Fibroblast of skin of left quadriceps (primary cell): ENCODE measurements at places on chromosomes 5 and 9.

DNA sequence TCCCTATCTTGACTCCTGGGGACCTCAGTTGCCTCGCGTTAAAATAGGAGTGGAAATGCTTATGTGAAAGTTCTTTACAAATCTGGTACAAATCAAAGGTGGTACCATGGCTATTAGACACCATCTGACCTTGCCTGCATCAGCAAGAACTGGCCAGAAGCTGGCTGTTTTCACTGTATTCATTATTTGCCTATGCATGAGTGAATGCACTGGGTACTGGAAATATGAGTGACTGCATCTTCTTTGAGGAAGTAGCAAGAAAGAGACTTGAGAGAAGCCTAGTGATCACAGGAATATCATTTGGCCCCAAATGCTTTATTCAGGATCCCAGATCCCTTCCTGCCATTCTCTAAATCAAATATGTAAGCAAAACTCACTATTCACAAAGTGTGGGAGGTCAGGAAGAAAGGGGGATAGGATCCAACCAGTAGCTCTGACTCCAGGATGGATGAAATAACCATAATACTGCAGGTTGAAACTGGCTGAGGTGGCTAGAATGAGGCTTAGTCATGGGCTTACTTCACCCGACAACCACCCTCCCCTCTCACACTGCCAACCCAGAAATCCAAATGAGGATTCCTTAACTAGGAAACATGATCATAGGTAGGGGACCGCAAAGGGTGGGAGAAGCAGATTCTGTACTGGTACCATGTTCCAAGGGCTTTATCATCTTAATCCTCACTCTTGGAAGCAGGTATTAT, 56.7 kb downstream of the FAM114A2 start:
- no peak for DNase-seq

- DNase-seq: no peak
These were observed 407.1 kb upstream of the DMAC1 start for GRCh38 chr9:8206720-8207119.

DNA sequence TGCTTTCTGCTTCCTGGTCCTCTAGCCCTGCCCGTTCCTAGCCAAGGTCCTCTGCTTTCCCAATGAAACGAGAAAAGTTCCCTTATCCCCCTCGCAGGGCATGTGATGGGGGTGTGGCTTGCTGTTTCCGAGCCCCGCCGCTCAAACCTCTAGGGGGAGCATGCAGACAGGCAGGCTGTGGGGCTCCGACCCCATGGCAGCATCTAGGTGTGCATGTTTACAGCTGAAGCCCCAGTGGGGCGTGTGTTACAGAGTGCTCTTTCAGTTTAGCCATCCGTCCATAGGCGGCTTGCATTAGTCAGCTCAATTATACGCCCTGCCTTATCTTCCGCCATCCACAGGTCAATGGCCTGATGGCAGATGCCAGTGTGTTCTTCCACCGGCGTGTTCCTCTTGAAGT, 48.3 kb upstream of the SPATA31E1 start:
- no peak for DNase-seq

DNA sequence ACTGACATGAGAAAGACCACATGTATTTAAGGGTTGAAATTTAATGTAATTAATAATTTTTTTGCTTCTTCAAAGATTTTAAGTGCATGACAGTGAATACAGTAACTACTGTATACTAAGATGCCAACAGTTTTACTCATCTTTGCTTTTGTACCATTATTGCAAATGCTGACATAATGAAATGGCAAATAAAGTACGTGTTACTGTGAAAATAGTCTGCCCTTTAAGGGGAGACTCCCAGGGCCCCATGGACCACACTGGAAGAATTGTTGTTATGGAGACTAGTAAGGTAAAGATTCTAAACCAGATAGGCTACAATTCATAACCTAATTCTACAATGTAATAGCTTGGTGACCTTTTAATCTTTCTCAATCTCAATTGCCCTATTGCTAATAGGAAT, 84.7 kb downstream of the NR3C1 start:
- DNase-seq: no peak

- no peak for DNase-seq
These were observed 1.7 kb upstream of the PTGER4 start for GRCh38 chr5:40678026-40678425.
